NCI-H2227 treated with DMSO at 0.1 percent for 48 hours (cell line): ENCODE measurements at places on chromosomes 4 and X.
A peak's percentile ranks its signal among the peaks of the same experiment; 100 is the strongest.

GRCh38 chrX:9326369-9326768, 138.5 kb upstream of the TBL1X start:
- DNase-seq = no peak

DNA sequence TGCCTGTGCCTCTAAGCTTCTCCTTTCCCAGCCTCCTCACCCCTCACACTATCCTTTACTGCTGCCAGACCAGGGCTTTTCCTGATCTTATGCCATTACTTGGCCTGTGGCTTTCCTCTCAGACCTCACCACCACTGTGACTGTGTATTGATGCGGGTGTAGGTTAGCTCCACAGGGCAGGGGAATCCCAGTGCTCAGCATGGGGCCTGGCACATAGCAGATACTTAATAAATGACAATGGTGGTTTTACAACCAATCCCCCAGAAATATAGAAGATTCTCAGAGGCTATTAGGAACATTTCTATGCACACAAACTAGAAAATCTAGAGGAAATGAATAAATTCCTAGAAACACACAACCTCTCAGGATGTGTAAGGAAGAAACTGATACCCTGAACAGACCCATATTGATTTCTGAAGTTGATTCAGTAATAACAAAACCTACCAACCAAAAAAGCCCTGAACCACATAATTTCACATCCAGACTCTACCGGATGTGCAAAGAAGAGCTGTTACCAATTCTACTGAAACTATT, 129.6 kb upstream of the QRFPR start:
- no peak for DNase-seq

- no peak for DNase-seq
These were observed 36.6 kb downstream of the DIPK2B start for GRCh38 chrX:45164021-45164621.

DNA sequence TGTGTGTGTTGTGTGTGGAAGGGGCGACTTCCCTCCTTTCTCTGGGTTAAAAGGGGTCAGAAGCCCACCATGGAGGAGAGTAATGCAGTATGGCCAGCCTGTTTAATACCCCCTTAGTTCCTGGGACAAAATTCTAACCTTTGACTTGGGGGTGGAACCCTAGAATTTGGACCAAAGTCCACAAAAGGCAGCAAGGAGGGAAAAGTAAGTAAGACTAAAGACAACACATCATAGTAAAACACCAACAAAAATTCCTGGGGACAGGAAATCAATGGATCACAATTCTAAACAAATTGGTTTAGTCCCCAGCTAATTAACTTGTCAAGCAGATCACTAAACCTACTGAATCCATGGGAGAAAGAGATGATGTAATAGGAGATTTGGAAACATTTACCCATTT, 3.1 kb downstream of the AMOT start:
- no peak for DNase-seq

DNA sequence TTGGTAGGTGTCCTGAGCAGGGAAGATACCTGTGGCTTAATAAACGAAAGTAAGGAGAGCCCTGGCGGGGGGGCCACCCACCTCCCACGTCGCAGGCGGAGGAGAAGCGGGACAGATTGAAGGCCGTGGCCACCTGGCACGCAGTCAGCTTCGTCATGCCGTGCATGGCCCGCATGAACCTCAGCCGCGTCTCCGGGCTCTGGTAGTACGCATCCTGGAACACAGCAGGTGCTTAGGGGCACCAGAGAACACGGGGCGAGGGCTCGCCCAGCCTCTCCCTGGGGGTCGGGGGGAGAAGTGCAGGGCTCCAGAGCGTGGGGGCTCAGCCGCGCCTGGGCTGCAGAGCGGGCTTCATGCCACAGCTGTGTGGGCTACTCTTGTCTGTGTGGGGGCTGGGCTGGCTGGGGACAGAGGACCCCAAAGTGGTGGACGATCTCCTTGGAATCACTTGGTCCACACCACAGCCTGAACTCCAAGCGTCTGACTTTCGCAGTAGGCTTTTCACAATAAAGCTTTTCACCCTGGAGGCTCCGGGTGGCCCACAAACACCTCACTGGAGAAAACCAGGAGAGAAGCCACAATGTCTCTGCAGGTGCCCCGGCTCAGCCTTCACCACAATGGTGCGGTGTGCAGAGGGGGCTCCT, 27.1 kb upstream of the SLC25A6 start:
- no peak for DNase-seq

DNA sequence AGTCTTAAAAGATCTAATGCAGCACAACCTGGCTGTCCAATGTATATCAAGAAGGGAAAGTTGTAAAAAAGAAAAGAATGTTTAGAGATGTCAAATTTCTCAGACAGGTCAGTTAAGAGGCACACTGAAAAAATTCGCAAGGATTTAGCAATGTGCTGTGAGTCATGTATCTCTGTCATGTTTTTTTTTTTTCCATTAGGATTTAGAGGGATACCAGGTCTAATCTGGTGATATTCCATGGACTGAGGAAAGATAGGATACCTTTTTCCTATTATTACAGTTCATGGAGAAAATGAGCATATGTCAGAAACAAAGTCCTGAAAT, 815.4 kb upstream of the PCDH10 start:
- no peak for DNase-seq

GRCh38 chrX:32545101-32545500, 666.2 kb downstream of the DMD start:
- DNase-seq = no peak

GRCh38 chr4:99165978-99166377, 21.9 kb upstream of the ADH4 start:
- no peak for DNase-seq

- no peak for DNase-seq
These were observed 40.8 kb downstream of the ARSD start for GRCh38 chrX:2888309-2888708.

DNA sequence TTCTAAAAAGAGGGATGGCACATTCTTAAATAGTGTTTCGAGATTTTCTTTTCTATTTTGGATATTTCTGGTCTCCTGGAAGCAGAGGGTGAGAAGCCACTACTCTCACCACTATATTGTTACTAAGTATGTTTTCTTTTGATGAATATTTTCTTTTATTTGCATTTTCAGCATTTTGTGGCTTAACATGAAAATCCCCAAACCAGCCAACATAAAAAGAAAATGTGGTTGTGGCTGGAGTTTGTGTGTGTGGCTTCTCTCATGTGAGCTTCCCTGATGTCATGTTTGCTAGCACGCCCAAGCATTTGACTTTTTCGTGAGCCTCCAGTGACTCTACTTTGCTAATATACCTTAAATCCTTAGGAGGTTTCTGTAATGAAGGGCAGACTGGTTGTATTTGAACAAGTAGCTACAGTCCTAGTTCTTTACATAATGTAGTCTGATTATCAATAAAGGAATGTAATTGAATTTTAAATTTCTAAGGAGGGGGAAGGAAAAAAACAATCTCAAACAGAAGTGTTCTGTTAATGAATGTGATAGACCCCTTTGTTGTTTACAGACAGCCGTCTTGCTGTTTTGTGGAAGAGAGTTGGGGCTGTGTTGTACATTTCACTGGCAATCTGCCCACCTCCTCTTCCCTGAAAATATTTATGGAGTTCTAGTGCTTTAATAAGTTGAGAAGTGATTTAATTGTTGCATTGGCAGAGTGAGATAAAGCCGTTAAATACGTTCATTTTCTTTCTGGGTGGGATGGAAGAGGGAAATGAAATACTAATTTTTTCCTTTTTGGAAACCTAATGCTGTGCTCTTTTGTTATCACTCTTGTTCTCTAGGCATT, 114.6 kb downstream of the ARHGAP10 start:
- DNase-seq = no peak

- peak; percentile 35 for DNase-seq
These were observed 92.9 kb downstream of the EGF start for GRCh38 chr4:110005461-110006056.

GRCh38 chr4:109233570-109233969, 68.9 kb downstream of the COL25A1 start:
- DNase-seq = peak; percentile 70

DNA sequence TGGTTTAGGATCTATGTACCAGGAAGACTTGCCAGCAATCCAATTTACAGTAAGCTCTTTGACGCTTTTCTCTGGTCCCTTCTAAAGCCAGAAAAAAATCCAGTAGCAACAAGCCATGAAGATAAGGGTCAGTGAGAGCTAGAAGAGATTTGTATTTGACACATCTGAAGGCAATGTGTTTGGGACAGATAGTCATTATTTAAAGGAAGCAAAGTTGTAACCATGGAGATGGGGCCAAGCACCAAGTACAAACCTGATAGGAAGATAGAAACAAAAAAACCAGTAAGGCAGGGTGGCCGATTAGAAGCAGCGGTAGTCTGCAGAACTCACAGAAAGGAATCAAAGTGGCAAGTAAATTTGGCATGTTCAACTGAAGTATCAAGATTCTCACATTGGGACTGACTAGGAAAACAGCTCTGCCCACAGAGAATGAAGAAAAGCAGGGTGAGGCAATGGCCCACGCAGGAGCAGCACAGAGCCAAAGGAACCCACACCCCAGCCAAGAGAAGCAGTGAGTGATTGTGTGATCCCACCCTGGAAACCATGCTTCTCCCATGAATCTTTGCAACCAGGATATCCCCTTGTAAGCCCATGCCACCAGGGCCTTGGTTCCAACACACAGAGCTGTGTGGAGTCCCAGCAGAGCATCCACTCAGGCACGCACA, 12.9 kb upstream of the C4orf54 start:
- no peak for DNase-seq

- no peak for DNase-seq
These were observed 55.2 kb downstream of the DOCK11 start for GRCh38 chrX:118550792-118551191.

DNA sequence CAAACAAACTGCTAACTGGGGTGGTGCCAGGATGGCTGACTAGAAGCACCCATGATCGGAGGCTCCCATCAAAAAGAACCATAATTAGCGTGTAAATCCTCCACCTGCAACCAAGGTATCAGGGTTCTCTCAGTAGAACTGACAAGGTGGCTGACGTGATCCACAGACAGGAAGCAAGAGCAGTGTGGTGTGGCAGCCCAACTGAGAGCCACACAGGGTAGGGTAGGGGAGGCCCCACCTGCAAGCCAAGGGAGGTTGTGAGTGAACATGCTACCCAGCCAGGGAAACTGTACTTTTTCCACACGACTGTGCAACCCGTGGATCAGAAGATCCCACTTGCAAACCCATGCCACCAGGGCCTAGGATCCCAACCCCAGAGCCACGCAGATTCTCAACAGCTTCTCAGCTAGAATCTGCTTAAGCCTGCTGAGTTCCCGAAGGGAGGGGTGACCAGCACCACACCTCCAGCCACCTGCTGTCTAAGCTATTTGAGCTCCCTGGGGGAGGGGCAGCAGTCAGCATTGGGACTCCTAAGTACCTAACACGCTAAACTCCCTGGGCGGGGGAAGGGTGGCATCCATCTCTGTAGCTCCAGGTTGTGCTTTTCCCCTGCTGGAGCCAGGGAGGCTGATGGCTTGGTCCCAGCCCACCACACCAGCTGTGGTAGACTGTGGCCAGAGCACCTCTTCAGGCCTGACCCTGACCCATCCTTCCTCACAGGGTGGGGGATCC, 425.1 kb downstream of the GPM6A start:
- DNase-seq = no peak

DNA sequence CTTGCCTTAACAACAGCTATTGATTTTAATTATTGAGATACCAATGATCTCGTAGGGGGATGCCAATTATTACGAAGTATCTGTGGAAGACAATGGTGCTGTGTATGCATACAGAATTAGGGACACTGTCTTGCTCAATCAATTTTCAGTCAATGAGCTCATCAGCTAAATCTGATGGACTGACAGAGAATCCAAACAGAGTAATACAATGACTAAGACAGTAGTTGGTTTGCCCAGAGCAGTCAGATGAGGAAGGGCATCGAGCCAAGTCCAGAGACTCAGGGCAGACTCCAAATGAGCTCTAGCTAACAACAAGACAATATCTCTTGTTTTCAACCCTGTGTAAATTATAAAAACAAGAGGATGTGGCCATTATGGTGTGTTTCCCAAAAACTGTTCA, 14.7 kb upstream of the GSX2 start:
- DNase-seq = no peak

- DNase-seq = no peak
These were observed 7.6 kb downstream of the ANAPC10 start for GRCh38 chr4:145090380-145090779.

- DNase-seq = no peak
These were observed 710.6 kb upstream of the DIAPH2 start for GRCh38 chrX:95974096-95974470.

- no peak for DNase-seq
These were observed 9.9 kb downstream of the BEND4 start for GRCh38 chr4:42142591-42142990.

GRCh38 chr4:132328761-132329160, 820.3 kb upstream of the PCDH10 start:
- DNase-seq = no peak

GRCh38 chr4:119659576-119659975, 31.0 kb upstream of the PDE5A start:
- no peak for DNase-seq

GRCh38 chr4:59700651-59701050, 1499.5 kb upstream of the ADGRL3 start:
- DNase-seq = no peak

DNA sequence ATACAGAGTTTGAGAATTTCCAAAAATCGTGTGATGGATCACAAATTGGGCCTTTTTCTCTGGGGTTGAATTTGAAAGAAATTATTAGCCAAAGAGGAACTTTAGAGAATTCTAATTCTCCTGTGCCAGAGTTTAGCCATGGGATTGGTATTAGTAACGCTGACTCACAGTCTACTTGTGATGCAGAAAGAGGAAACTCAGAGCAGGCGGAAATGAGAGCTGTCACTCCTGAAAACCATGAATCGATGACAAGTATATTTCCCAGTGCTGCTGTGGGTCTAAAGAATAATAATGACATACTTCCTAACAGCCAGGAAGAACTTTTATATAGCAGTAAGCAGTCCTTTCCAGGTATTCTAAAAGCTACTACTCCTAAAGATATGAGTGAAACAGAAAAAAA, 64.9 kb downstream of the N4BP2 start:
- no peak for DNase-seq

DNA sequence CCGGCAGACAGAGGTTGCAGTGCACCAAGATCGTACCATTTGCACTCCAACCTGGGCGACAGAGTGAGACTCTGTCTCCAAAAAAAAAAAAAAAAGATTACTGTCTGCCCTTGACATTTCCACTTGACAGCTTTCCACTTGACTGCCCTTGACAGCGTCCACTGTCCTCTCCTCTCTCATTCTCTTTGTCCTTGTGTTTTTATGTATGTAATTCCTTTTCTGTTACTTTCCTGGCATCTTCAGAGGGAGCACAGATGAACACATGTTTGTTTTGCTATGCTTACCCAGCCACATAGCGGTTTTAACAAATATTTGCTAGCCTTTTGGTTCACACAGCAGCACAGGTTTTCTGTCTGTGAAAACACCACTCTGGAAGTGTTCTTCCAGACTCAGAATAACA, 26.2 kb downstream of the SYAP1 start:
- DNase-seq = peak; percentile 47
